Myocyte (in vitro differentiated cells): ENCODE measurements at places on chromosomes 4 and X.

- no peak for DNase-seq
Measured at GRCh38 chr4:71294301-71294700, 44.5 kb upstream of the SLC4A4 start.

DNA sequence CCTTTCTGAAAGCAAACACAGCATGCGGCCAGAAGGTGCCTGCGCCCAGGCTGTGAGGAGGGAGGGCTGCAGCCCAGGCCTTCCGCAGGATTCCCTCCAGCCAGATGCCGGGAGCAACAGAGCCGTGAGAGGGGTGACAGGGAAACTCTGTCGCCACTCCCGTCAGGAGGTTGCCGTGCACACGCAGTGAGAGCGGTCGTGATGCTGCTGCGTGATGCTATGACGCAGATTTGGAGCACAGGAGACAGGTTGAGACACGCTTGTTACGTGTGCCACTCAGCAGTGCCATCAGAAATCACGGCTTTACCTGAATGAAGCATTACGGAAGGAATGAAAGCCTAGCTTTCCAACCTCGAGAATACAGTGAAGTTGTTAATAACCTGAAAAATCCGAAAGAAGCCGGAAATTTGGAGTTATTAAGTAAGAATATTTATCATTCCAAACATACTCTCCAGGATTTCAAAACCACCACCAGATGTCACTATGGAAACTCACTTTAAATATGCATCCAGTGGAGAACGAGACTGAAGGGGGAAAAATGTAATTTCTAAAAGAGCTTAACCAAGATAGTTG lies 54.4 kb downstream of the FAT1 start:
- DNase-seq, result peak; percentile 66

DNA sequence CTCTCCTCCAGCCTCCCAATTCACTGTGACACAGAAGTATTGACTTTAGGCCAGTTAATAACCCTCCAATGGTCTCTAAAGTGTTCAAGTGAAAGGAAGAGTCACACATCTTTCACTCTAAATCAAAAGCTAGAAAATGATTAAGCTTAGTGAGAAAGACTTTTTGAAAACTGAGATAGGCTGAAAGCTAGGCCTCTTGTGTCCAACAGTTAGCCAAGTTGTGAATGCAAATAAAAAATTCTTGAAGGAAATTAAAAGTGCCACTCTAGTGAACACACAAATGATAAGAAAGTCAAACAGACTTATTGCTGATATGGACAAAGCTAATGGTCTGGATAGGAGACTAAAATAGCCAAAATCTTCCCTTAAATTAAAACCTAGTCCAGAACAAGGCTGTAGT lies 687.2 kb downstream of the TRIML1 start:
- no peak for DNase-seq

- no peak for DNase-seq
Measured at GRCh38 chr4:17707671-17708070, 73.8 kb downstream of the FAM184B start.

DNA sequence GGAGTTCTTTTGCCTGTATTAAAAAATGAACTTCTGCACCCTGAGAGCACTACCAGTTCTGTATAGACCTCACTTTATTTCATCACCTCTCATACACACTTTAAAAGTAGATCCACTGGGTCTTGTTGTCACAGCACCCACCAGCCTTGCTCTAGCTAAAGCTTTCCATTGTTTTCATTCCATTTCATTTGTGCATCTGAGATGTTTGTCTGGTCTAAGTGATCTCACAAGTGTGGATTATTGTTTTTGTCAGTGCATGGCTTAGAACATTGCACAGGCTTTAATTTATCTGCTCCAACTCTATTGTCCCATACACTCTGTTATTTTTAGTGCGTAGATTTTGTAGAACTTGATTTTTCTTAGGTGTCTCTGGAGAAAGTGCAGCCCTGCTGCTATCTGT lies 1157.5 kb upstream of the PABPC4L start:
- no peak for DNase-seq

GRCh38 chr4:140595065-140595464 lies 26.3 kb upstream of the UCP1 start:
- no peak for DNase-seq

DNA sequence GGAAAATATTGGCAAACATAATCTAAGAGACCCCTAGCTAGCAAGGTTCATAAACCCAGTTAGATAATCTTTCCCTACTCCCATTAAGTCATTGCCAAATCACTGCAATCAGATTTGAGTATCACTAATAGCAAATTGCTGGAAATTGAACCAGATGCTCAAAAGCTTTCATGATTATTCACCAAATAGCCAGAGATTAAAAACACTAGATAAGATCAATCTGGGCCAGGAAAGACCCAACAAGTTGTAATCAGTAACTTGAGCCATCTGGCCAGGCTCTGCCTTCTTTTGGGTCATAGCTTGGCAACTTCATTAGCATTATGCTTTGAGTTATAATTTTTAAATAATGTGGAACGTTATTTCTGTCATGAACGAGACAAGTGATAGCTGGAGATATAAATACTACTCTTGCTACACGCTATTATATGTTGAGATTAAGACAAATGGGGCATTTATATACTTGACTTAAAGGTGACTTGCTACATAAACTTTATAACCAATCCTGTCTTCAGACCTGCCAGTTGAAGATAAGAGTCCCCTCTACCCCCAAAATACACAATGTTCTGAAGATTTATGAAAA lies 196.6 kb upstream of the EDNRA start:
- no peak for DNase-seq

DNA sequence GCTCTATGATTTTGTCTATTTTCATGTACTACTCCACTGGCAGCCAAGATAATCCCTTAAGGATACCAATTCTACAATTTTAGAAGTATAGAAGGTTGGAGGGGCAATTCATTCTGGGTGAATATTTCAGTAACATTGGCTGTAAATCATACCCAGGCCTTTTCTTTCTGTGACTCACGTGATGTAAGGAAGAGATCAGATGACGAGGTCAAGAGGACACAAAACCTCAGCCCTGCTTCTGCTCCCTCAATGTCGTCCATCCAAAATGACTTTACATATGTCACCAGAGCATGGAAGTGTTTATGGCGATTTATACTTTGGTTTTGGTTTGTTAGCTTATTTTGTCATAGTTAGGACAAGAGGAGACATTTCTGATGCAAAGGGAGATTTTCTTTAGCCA lies 70.7 kb upstream of the SLC4A4 start:
- DNase-seq, result peak; percentile 50
